ENCODE measurements at places on chromosomes 12 and 14. TPM values are rescaled to one million over a fixed set of nuclear protein-coding genes. Genes with fewer than 3 reads are reported as not detected.

ARF3 gene
- total RNA-seq = 129 TPM

PTPN21 gene
- total RNA-seq = 8.3 TPM

CEBPE gene
- total RNA-seq = not detected

INHBC gene
- not detected for total RNA-seq

ALX1 gene
- 0.23 TPM for total RNA-seq

BDKRB1 gene
- not detected for total RNA-seq

FAM222A gene
- 10.1 TPM for total RNA-seq

SCNN1A gene
- not detected for total RNA-seq

OTUB2 gene
- total RNA-seq = 11.3 TPM

TGM1 gene
- 3.0 TPM for total RNA-seq

Measured in diencephalon (tissue), 1 donor.